ENCODE measurements at places on chromosomes 2 and 18. TPM values are rescaled to one million over a fixed set of nuclear protein-coding genes. Genes with fewer than 3 reads are reported as not detected.

GRCh38 chr2:216165711-216166110 is 56.6 kb downstream of the XRCC5 start:
- DNase-seq: no peak

- DNase-seq: no peak
These were observed 323.5 kb upstream of the TANK start for GRCh38 chr2:160836755-160837154.

- DNase-seq: no peak
These were observed 160.0 kb downstream of the PHLPP1 start for GRCh38 chr18:62875323-62875722.

- DNase-seq: no peak
These were observed 90.4 kb downstream of the SPTBN1 start for GRCh38 chr2:54546518-54546917.

DNA sequence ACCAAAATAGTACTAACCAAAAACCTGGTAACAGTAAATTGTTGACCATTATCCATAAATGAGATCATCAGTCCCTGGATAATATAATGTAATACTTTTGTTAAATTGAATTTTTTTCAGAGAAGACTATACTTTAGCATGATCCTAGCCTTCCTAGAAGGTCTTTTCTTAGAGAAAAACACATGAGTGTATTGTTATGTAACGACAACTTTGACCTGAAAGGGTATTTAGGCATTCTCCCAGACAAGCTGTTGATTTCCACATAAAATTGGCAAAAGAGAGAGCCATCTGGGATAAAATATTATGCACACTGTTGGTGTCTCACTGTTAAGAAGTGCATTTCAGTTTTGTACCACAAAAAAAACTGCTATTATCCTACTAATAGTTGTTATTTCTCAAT is 120.0 kb upstream of the MAPRE2 start:
- DNase-seq: no peak

DNA sequence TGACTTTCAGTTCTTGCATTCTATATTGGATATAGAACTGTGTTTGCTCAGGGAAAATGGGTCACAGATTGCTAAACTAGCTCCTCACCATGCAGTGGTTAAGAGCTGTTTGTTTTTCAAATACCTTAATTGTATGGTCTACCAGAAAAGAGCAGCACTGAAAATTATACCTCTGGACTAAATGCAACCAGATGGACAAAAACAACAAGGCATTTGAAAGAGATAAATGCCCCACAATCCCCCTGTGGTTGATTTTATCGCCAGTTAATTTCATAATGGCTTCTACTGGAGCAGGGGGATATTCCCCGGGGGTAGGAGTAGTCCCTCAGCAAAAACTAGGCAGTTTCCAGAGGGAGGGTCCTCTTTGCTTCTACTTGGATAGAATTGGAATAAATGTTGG is 267.9 kb upstream of the TNP1 start:
- DNase-seq: no peak

GRCh38 chr18:2535419-2535910 is 35.8 kb downstream of the METTL4 start:
- DNase-seq: no peak

DNA sequence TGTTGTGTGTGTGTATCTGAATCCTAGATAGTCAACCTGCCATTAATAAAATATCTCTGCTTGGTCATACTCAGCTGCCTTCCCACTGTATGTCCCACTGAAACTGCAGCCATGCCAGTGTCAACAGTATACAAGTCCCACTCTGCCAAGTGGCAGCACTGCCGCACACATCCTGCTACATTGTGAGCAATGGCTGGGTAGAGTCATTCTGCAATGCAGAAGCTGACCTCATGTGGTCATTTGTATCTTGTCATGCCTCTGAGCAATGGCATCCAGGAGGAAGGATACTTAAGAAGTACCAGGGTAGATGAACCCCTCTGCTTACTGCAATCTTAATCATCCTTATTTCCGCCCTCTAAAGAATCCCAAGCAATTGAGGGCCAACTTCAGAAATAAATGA is 302.2 kb upstream of the DDX18 start:
- no peak for DNase-seq

- DNase-seq: peak; percentile 29
These were observed 3.1 kb downstream of the MLPH start for GRCh38 chr2:237490009-237490711.

DNA sequence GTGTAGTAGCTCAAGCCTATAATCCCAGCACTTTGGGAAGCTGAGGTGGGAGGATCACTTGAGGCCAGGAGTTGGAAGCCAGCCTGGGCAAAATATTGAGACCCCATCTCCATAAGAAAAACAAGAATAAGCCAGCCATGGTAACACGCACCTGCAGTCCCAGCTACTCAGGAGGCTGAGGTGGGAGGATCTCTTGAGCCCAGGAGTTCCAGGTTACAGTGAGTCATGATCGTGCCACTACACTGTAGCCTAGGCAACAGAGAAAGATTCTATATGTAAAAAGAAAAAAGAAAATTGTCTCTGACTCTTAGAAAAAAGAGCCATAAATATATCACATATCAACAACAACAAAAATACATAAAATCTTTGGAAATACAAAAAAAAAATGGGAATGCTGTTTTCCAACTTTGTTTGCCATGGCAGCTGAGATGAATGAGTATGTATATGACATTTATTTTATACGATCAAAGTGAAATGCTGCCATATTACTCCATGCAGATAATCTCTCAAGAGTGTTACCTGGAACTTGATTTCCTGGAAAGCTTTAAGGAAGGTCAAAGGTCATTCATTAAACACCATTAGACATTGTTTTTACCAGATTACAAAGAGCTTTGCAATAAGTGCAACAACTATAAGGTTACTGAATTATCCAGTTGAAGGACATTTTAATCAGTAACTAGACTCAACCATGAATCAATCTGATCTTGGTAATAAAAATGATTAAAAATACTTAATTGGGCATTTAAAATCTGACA is 19.7 kb upstream of the DAPL1 start:
- no peak for DNase-seq

DNA sequence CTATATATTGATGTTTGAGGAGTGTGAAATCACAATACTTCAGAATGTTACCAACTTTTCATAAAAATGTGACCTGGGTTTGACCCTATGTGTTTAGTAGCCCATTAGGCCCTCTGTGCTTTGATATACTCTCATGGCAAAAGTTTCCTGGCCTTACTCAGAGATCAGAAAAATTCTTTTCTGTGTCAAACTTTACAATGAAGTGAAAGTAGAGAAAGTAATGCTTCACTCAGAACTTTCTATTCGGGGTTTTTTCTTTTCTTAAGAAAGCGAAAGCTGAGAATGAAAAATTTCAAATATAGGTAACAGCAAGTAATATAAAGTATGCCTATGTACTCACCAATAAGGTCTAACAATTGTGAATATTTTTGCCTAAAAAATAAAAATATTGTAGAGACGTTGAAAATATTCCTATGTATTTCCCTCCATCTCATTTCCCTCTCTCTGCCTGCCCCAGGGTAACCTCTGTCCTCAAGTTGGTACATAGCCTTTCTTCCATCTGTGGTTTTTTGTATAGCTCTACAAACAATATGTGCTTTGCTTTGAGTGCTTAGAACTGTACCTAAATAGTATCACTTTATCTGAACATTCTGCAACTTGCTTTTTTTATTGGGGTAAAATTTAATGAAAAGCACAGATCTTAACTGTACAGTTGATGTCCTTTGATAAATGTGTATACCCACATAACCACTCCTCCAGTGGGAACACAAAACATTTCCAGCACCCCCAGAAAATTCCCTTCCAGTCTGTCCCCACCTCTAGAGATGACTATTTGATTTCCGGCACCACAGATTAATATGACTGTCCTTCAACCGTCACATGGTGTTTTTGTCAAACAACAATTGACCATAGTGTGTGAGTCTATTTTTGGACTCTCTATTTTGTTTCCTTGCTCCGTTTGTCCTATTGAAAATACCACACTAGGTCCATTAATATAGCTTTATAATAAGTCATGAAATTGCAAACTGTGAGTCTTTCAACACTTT is 10.3 kb upstream of the ACKR3 start:
- no peak for DNase-seq

GRCh38 chr2:133352719-133353118 is 215.5 kb downstream of the NCKAP5 start:
- DNase-seq: no peak

GRCh38 chr2:190121971-190122370 is 59.4 kb upstream of the MSTN start:
- DNase-seq: peak; percentile 4

- no peak for DNase-seq
These were observed 85.8 kb downstream of the POLE4 start for GRCh38 chr2:75044291-75044690.

NUP35 gene
- 58.0 TPM for total RNA-seq

UGT1A10 gene
- not detected for total RNA-seq

ALKAL2 gene
- 2.0 TPM for total RNA-seq

TFPI gene
- 32.6 TPM for total RNA-seq

ANKZF1 gene
- total RNA-seq: 45.6 TPM

WBP1 gene
- 110 TPM for total RNA-seq

MALL gene
- total RNA-seq: 61.6 TPM
